ENCODE measurements at places on chromosomes 3 and 15.

DNA sequence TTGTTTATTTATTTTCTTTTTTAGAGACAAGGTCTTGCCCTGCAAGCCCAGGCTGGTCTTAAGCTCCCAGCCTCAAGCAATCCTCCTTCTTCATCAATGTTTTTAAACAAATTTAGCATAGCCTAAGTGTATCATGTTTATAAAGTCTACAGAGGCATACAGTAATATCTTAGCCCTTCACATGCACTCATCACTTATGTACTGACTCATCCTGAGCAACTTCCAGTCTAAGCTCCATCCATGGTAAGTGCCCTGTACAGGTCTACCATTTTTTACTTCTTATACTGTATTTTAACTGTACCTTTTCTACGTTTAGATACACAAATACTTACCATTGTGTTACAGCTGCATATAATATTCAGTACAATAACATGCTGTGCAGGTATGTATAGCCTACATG is 860.0 kb downstream of the FHIT start:
- DNase-seq, result no peak

- DNase-seq, result no peak
These were observed 361.4 kb downstream of the VGLL3 start for GRCh38 chr3:86629511-86629910.

DNA sequence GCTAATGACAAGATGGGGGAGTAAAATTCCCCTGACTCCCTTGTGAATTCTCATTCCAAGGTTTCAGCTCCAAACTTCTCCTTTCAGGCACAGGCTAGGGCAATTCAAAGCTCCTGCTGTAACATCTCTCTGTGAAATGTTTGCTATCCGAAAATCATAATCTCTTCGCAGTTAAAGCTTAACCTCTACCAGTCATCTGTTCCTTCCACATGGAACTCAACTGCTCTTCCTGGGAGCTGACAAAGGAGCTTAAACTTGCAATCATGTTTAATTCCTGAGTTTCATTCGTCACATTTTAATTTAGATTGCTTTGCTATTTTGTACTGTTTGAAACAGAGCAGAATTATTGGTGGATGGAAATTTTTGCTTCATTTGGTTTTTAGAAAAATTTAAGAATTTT is 328.6 kb downstream of the AGBL1 start:
- DNase-seq, result no peak

- DNase-seq, result no peak
These were observed 62.8 kb downstream of the XXYLT1 start for GRCh38 chr3:195208183-195208582.

GRCh38 chr15:60237446-60237845 is 160.3 kb downstream of the ANXA2 start:
- DNase-seq, result peak; percentile 24

DNA sequence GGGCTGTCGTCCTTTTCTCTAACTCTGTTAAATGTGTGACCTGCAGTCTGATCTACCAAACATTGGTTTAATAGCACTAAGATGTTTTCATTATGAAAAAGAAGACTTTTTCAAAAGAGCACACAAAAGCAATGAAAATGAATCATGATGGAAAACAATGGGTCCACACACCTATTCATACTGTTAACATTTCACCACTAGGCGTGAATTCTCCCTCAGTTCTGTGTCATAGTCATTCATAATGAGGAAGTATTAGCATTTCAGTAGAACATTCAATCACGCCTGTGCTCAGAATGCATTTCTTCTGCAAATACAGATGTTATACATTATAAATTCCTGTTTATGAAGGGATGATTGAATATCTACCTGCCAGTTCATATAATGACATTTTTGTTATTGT is 35.9 kb downstream of the EIF4E3 start:
- no peak for DNase-seq
